ENCODE measurements at places on chromosomes 3 and 15.
A peak's percentile ranks its signal among the peaks of the same experiment; 100 is the strongest.

- no peak for DNase-seq
These were observed 80.3 kb downstream of the HMG20A start for GRCh38 chr15:77500989-77501388.

- DNase-seq: peak; percentile 66
These were observed 114.2 kb downstream of the KLF13 start for GRCh38 chr15:31440754-31441311.

DNA sequence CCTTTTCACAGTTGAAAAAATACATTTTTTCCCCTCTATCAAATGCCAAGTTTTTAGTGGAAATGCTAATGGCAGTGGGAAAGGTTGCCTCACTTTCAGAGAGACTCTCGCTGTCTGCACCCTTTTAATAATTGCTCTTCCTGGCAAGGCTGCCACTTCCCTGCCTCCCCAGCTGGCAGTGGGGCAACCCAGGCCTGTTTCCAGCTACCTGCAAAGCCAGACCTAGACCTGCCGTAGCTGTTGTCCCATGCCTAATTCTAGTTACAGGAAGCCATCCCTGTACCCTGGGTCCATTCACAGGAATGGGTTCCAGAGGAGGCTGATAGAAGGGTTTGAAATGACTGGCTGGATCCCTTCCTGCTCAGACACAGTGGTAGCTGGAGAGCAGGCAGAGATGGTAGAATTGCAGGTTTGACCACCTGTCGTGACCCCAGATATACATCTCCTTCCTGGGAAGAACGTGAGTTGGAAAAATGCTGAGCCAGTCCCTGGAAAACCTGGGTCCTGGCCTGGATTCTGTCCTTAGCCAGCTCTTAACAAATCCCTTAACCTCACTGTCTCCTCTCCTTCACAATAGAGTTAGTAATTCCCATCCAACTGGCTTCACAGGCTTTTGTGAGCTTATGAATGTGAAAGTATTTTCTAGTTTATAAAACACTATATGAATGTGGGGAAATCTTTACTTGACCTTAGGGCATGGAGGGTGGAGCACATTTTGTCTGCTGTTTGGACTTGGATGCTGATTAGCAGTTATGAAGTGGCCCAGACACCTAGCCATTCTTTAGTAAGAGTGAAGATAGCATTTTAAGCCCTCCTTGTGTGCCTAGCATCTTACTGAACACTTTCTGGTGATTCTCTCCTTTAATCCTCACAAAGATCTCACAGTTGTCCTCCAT is 12.9 kb upstream of the ALPK3 start:
- no peak for DNase-seq

DNA sequence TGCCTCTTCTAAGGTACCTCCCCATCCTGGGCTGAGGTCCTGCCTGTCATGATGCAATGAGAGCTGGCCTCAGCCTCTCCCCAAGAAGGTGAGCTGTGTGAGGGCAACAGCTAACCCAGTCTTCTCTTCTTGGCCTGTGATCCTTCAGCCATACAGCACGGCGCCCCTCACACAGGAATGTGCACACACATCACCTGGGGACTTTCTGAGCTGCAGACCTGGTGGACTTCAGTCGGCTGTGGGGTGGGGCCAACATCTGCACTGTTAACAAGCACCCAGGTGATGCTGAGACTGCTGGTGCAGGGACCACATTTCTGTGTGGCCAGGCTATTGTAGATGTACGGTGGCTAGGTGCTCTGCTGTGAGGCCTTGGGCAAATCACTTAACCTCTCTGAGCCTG is 14.5 kb downstream of the HCN4 start:
- DNase-seq: no peak

GRCh38 chr3:62892951-62893350 is 17.7 kb upstream of the CADPS start:
- DNase-seq: no peak

DNA sequence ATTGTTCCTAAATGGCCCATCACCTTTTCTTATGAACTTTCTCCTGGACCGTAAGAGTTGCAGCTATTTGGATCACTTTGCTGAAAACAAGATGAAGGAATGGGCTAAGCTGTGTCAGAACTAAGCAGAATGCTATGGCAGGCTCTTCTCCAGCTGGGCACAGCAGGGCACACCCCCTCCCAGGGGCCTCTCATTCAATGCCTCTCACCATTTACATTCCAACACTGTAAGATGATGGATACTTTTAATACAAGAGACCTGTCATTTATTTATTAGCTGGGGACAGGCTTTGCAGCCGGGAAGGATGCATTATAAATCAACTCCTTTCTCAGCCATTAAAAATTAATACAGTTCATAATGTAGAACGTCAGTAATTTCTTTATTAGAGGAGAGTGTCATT is 240.1 kb downstream of the NTRK3 start:
- no peak for DNase-seq

GRCh38 chr3:184611607-184612281 is 50.2 kb downstream of the EPHB3 start:
- no peak for DNase-seq

GRCh38 chr3:44954962-44955361 is 21.0 kb downstream of the ZDHHC3 start:
- no peak for DNase-seq
